Putamen (tissue), 1 donor: ENCODE measurements at places on chromosomes 2 and 18.

- no peak for DNase-seq
These were observed 287.0 kb upstream of the CCDC68 start for GRCh38 chr18:55246278-55246677.

DNA sequence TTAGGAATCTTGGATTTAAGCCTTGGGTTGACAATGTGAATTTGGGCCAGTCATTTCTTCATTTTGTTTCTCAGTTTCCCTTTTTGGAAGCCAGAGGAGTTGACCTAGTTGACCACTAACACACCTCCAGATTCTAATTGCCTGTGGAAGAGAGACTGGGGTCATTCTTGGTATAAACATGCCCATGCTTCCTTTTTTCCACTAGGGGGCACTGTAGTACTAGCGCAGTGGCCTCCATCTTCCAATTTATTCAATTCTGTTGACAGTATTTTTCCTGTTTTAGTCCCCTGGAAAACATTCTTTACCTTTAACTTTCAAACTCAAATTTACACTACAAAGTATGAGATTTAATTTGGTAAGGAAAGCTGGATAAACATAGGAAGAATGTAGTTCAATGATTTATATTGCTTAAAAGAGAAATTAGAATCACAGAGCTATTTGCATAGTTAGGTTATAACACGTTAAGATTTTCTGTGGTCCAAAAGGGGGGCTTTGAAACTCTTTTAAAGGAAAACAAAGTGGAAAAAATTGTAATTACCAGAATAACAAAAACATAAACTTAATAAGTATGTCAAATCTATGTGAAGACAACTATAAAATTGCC is 57.5 kb upstream of the AGPS start:
- peak; percentile 61 for DNase-seq

DNA sequence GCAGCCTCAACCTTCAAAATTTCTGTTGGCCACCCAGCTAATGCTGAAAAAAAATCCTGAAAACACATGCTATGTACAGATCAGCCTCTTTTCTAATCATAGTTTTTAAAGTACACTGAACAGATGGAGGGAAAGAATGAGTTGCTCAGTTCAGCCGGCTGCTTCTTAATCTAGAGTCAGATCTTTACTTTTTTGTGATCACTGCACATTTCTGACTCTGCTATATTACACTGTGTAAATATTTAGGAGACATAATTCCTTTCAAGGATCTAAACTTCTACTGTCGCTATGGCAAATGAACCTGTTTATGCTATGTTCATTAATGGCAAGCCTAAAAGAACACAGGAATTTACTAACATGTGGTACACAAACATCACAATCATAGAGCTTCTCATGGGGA is 114.2 kb downstream of the SRBD1 start:
- no peak for DNase-seq

DNA sequence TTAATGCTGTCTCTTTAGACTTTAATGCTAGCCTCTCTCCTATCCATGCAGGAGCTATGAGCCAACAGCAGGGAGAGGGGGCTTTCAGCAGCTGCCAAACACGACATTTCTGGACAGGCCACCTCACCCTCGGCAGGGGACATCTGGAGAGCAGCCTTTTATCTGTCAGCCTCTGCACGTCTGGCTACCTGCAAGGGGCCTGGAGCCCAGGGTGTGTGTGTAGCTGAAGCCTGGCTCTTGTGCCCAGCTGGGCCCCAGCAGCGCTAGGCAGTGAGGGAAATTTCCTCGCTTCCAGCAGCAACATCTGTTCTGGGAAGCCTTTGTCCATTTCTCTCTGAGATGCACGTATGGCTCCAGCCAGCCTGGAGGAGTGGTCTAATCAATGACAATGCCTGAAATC is 728.7 kb upstream of the ID2 start:
- no peak for DNase-seq

- DNase-seq = no peak
These were observed 1.3 kb downstream of the ATL2 start for GRCh38 chr2:38375696-38376345.

DNA sequence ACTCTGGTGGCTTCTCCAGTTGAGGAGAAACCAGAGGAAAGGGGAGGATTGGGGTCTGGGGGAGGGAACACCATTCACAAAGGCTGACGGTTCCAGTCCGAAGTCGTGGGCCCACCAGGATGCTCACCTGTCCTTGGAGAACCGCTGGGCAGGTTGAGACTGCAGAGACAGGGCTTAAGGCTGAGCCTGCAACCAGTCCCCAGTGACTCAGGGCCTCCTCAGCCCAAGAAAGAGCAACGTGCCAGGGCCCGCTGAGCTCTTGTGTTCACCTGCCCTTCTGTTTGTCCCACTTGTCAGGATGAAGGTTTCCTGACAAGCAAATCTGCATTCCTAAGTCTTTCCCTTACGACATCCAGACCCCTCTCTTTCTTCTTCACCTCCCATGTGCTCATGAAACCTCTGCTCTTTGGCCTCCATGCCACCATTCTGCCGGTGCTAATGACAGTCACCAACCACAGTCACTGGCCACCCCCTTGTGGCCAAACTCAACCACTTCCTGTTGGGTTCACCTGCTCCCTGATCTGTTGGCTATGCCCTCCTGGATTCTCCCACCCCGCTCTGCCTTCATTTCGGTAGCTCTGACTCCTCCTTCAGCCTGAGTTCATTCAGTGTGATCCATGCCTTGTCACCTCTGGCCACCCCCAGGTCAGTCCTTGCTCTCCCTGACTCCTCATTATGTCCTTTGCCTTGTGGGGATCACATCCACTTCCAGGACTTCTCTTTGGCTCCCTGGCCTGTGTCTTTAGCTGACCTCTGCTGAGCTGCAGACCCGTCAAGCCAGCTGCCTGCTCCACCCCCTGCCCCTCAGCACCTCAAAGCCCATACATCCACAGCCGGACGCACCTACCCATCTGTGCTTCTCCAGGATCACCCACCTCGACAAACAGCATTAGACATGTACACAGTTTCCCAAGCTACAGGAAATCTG is 17.6 kb downstream of the EMX1 start:
- no peak for DNase-seq

DNA sequence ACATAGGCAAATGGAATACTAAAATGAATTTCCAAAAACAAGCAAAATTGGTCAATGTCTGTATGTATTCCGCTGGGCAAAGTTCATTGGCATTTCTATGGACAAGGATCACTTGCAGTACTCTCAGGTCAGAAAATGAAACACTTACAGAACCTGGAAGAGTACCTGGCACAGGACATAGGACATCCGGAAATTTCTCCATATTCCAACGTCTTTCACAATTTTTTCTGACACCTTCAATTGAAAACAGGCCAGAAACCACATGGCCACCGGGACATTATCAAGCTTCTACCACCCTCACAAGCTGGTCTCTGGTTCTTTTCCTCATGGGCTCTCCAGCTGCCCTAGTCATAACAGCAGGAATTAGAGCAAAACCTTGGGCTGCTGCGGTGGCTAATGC is 96.9 kb upstream of the MSH6 start:
- no peak for DNase-seq

- DNase-seq = no peak
These were observed 11.9 kb upstream of the OXER1 start for GRCh38 chr2:42775810-42776209.

- DNase-seq = no peak
These were observed 69.0 kb downstream of the IL1R2 start for GRCh38 chr2:102060792-102061191.

- DNase-seq = no peak
These were observed 258.3 kb downstream of the MBD5 start for GRCh38 chr2:148279216-148279615.

DNA sequence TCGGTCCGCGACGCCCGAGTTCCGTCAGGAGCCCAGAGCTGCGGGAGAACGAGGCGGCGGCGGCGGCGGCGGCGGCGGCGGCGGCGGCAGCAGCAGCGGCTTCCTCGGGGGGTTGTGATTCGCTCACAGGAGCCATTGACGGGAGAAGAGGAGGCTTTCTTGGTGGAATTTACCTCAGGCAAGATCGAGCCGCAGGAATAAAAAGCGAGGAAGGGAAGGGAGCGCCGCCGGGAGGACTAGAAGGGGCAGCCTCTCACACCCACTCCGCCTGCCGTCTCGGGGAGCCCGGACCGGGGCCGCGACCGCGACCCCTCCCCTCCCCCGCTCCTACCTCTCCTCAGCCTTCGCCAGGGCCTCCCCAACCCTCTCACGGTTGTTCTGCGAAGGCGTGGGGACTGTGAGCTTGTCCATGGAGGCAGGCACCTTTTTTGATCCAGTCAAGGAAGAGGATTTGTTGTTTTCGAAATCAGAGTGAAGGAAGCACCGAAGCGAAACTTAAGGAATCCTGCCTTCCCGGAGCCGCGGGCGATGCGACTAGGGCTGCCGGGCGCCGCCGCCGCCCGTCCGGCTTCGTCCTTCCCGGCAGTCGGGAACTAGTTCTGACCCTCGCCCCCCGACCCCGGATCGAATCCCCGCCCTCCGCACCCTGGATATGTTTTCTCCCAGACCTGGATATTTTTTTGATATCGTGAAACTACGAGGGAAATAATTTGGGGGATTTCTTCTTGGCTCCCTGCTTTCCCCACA is 506 bp downstream of the BMPR2 start:
- peak; percentile 52 for DNase-seq

- DNase-seq = no peak
These were observed 5.4 kb upstream of the MRPS9 start for GRCh38 chr2:105032476-105032875.

DNA sequence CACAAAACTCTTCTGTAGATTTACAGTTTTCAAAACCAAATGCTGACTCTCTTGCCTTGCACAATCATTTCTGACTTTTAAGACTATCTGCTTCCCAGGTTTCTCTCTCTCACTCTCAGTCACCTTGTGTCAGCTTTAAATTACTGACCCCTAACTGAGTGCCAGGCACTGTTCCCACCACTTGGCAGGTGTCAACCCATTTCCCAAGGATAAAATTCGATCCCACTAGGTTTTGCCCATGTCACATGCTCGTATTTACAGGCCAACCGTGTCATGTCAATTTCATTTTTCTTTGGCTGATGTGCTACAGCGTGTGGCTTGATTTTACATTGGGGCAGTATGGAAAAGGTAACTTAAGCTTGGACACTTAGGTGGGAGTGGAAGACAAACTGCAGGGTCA is 26.1 kb upstream of the LMAN1 start:
- DNase-seq = no peak

GRCh38 chr18:65659912-65660311 is 90.9 kb upstream of the CDH7 start:
- DNase-seq = no peak

GRCh38 chr2:230811508-230811907 is 53.2 kb upstream of the ITM2C start:
- DNase-seq = no peak

DNA sequence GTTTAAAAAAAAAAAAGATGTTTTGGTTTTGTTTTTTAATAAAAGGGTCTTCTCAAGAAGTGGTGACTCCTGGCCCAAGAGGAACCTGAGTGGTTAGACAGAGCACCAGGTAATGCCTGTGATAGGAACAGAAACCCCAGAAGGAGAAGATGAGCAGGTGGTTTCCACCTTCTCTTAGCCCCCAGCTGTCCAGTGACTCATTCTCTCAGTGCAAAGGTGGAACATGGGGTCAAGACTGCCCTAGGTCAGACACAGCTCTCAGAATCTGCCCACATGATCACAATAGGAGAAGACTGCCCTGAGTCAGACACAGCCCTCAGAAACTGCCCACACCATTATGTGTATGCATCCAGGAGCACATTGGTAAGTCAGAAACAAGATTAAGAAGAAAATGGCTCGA is 61.8 kb downstream of the TBC1D8 start:
- no peak for DNase-seq

- DNase-seq = no peak
These were observed 74.2 kb upstream of the KLF7 start for GRCh38 chr2:207239754-207240494.

DNA sequence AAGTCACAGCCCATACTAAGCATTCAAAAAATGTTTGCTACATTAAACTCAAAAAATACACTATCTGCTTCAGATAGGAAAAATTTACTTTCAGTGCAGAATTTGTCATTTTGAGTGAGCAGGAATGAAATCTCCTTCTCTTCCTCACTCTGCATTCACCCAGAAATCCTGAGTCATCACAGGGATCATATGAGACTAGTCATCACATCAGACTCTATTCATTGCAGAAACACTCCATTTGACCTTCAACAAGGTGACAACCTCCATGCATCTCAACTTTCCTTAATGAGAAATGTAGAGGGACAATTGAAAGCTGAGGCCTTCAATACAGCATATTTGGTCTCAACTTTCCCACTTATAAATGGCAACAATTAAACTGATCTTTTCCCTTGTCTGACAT is 130.4 kb upstream of the CYP26B1 start:
- DNase-seq = peak; percentile 2

DNA sequence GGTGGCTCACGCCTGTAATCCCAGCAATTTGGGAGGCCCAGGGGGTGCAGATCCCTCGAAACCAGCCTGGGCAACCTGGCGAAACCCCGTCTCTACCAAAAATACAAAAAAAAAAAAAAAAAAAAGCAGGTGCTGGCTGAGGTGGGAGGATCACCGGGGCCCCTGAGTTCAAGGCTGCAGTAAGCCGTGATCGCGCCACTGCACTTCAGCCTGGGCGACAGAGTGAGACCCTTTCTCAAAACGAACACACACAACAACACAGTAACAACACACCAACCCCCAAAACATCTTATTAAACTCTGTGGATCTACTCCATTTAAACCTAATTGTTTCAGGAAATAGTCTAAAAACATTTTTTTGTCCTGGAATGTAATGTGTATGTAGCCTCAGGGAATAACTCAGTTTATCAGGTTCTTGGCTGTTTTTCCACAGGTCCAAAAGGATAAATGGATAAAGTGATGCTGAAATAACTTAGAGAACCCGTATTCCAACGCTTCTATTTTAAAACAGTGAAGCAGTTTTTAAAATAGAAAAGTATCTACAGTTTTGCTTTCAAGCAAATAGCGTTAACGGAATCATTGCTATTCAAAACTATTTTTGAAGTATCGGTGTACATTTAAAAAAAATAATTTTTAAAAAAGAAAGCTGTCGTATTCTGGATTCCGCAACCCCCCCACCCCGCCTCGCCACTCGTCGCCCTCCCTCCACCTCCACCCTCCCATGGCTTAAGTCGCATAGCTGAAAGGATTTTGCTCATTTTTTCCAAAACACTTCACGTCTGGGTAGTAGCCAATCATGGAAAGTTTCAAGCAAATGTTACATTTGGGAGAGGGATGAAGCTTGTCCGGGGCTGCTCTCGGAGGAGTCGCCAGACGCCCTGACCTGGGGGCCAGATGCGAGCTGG is 895 bp upstream of the GLS start:
- DNase-seq = no peak

- peak; percentile 44 for DNase-seq
These were observed 75.3 kb downstream of the GALNT3 start for GRCh38 chr2:165718610-165719210.

GRCh38 chr2:3035385-3036050 is 342.1 kb downstream of the EIPR1 start:
- DNase-seq = no peak

GRCh38 chr2:36502081-36502480 is 95.9 kb downstream of the FEZ2 start:
- no peak for DNase-seq

GRCh38 chr2:127052057-127052770 is 54.7 kb downstream of the BIN1 start:
- peak; percentile 76 for DNase-seq

- no peak for DNase-seq
These were observed 81.4 kb downstream of the CELF4 start for GRCh38 chr18:37483984-37484819.
